ENCODE measurements at places on chromosomes 13 and 19.
A peak's percentile ranks its signal among the peaks of the same experiment; 100 is the strongest.

DNA sequence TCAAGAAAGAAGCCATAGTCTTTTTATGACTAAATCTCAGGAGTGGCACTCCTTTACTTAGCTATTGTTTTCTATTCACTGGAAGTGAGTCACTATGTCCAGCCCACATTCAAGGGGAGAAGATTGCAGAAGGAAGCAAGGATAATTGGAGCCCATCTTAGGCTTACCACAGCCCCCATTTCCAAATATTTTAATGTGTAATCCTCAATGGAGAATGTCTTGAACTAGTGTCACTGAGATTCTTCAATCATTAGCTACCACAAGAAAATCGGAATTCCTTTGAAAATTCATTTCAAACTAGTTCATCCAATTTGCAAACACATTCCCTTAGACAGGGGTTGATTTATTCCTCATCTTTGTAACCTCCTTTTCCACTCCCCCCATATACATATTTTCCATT is 84.7 kb downstream of the DLEU7 start:
- DNase-seq, result peak; percentile 64

DNA sequence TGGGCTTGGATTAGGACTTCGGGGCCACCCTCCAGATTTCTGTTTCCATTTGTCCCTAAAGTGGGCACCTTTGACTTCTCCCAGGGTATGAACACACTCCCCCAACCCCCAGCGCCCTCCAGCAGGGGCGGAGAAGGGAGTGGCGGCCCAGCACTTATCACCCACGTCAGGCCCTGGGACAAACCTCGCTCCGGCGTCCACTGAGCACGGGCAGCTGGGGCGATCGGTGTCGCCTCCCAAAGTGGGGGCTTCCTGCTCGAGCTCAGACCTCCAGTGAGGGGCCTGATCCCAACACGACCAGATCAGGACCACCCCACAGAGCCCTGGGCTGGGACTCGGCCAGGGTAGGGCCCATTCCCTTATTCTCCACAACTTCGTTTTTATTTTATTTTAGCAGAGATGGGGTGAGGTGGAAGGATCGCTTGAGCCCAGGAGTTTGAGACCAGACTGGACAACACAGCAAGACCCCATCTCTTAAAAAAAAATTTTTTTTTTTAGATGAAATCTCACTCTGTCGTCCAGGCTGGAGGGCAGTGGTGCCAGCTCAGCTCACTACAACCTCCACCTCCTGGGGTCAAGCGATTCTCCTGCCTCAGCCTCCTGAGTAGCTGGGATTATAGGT is 3.7 kb upstream of the TCF3 start:
- DNase-seq, result no peak

GRCh38 chr13:90723381-90723780 is 624.1 kb upstream of the MIR17HG start:
- DNase-seq, result no peak

- no peak for DNase-seq
These were observed 19.2 kb downstream of the SIGLEC8 start for GRCh38 chr19:51439021-51439465.

DNA sequence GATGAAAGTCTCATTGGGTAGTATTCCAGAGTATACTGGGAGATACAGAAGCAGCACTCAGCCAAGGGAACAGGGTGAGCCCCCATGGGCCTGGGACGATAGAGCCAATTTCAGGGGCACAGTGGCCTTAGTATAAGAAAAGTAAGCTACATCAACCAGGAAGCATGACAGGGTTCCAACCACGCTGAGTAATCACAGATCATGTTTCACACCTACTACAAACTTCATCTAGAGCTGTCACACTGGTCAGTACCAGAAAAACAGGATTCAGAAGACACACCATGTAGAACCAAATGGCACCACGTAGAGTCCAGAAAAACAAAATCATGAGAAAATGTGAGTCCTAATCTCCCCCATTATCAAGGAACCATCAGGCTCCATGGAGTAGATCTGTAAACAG is 1292.4 kb upstream of the MIR17HG start:
- DNase-seq, result peak; percentile 5

GRCh38 chr19:51546650-51547396 is 15.4 kb upstream of the SIGLEC6 start:
- no peak for DNase-seq

- DNase-seq, result no peak
These were observed 239.4 kb downstream of the TEX29 start for GRCh38 chr13:111559612-111560403.

- peak; percentile 47 for DNase-seq
These were observed 5.8 kb upstream of the FCGRT start for GRCh38 chr19:49506575-49507105.

- no peak for DNase-seq
These were observed 55.0 kb downstream of the LRCH1 start for GRCh38 chr13:46607768-46608564.

DNA sequence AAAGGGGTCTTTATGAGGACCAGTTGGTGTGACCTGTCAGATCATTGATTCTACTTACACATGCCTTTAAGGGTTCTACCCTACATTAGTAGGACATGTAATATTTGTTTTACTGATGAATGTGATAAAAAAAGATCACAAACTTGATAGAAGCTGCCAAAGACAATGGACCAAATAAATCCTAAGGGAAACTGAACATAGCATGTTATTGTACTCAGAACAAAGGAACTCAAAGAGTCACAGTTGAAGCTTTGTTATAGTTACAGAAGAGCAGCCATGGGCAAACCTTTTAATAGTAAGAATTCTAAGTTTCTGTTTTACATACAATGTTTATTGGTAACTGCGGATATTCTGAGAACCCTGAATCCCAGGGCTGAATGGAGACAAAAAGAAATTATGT is 780.1 kb downstream of the SLITRK6 start:
- no peak for DNase-seq

DNA sequence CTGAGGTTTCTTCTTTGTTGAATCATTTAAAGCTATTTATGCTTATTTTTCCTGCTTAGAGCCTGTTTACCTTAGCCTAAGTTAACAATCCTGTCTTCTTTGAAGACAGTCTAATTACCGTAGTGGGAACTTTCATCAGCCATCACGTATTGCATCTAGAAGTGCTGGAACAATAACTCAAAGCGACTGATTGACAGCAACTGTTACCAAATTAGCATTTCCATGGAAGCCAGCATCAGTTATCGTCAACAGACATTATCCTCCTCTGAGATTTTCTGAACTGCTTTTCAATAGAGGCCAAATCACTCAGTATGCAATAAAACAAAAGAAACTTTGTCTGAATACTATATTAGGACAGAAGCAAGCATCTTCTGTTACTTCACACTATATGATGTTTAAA is 433.3 kb upstream of the SLITRK1 start:
- no peak for DNase-seq

DNA sequence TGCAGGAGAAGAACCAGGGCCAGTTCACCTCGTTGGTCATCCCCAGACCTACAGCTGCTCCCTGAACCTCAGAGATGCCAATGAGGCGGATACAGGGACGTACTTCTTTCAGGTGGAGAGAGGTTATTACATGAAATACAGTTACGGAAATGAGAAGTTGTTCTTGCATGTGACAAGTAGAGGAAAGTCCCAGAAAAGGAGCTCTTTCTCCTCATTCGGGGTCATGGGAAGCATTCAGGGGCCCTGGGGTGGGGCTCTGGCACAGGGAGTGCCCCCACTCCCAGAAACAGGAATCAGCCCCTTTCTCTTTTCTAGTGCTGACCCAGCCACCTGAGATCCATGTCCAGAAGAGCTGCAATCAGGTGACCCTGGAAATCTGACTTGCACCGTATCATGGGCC is 4.5 kb upstream of the SIGLEC9 start:
- DNase-seq, result no peak

DNA sequence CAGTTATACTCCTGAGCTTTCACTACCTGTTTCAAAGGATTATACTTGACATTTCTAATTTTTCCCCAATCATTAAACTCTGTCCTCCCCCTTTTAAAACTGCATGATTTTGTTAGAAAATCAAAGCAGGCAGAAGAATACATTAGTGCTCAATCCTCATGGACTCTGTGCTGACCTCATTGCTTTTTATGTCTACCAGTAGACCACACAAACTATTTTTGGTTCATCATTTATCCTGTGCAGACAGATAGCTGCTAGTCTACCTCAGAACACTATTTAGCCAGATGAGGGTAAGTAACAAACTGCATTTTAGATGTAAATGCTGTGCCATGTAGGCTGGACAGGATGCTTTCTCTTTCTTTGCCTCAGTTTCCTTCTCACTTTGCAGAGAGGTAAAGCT is 235.9 kb downstream of the DCT start:
- no peak for DNase-seq

- DNase-seq, result peak; percentile 39
These were observed 5.8 kb downstream of the CRYL1 start for GRCh38 chr13:20519875-20520274.

GRCh38 chr13:77751513-77752456 is 54.3 kb downstream of the SLAIN1 start:
- DNase-seq, result peak; percentile 34

DNA sequence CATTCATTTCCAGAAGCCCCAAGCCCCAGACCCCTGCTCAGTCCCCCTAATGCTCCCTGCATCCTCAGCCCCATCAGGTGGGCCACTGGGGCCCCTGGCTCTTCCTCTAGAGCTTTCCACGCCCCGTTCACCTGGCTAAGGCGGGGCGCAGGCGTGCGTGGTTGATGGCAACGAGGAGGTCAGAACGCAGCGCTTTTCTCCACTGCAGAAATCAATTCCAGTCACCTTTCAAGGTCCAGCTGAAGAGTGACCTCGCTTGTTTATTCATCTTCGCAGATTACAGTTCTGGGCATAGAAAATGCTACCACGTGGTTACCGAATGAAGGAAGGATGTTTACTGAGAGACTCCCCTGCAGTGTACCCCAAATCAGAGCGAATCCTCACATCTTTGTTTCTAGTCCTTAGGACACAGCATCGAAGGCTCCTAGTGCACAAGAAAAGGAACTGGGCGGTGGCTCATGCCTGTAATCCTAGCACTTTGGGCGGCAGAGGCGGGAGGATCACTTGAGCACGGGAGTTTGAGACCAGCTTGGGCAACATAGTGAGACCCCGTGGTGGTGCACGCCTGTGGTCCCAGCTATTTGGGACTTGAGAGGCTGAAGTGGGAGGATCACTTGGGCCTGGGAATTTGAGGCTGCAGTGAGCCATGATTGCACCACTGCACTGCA is 828 bp upstream of the PBX4 start:
- DNase-seq, result no peak

DNA sequence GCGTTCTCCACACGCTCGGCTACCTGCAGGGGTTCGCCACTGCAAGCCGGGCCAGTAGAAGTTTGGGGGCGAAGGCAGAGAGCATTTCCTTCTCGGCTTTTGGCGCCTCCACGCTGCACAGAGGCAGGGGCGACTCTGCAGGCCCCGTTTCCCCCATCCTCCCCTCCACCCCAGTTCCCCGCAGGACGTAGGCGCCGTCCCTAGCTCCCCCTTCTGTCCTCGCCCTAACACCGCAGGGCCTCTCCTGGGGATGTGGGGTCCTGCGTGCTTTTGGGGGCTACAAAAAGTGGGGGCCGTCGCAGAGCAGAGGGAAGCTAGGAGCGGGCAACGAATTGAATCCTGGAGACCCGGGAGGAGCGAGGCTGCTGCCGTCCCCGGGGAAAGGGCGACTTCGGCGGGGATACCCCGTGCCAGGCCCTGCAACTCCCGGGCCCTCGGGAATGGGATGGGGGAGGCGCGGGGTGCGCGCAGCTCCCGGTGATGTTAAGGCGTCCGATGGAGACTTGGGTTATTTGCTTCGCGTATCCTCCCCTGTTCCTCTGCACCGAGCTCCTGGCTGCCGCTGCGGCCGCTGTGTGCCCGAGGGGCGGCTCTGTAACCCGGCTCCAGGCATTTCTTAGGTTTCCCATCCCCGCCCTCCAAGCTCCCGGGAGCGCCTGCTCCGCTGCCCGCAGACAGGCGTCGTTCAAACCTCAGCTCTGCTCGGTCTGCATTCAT is 255.9 kb upstream of the SOX21 start:
- peak; percentile 3 for DNase-seq

- DNase-seq, result no peak
These were observed 10.9 kb downstream of the MIR17HG start for GRCh38 chr13:91358387-91358782.

DNA sequence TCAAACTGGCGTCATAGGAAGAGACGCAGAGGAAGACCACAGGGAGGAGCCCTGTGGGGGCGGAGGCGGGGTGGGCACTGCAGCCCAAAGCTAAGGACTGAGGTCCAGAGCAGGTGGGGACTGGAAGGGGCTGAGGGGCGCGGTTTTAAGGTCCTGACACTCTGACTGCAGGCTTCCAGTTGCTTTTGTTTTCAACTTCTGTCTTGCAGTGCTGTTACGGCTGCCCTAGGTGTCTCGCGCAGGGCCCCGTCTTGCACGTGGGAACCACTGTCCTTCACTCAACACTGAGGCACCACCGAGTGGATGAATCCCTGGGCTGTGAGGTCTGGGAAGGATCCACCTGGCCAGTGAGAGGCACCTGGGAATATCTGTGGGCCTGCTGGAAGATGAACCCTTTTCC is 76.0 kb downstream of the TEX29 start:
- DNase-seq, result no peak

- peak; percentile 96 for DNase-seq
These were observed 551.6 kb downstream of the MYO16 start for GRCh38 chr13:109180905-109181425.

DNA sequence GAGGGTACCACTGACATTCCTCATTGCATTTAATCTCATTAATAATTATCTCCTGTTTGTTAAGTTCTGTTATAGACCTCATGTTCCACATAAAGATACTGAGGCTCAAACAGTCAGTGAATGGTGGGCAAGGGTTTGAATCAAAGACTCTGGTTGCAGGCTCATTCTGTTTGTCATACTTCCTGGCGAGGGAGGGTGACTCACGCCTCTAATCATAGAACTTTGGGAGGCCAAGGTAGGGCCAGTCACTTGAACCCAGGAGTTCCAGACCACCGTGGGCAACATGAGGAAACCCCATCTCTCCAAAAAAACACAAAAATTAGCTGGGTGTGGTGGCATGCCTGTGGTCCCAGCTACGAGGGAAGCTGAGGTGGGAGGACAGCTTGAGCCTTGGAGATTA is 220.7 kb upstream of the MIR17HG start:
- DNase-seq, result peak; percentile 7

GRCh38 chr19:13215572-13216380 is 65.6 kb downstream of the IER2 start:
- no peak for DNase-seq

DNA sequence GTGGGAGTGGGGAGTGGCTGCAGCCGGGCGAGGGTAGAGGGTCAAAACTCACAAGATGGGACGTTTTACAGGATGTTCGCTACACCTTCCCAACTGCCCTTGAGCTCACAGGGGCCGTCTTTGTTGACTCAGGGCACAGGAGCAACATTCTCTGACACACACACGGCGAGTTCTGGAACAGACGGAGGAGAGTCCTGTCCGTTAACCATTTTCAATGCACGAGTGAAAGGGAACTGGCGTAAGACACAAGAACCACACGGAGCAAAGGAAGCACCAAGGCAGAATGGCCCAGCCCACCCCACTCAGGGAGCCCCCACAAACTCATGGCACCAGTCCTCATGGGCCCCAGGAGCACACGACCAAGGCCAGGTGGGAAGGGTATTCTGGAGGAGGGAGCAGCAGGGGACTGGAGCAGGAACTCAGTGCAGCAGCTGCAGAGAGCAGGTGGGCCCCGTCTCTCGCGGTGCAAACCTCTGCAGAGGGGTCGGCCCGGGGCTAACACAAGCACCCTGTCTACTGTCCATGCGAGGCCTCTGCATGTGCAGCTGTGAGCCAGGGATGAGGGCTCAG is 37.9 kb upstream of the ISYNA1 start:
- no peak for DNase-seq
